ENCODE measurements at places on chromosomes 6 and 20.
A peak's percentile ranks its signal among the peaks of the same experiment; 100 is the strongest.

DNA sequence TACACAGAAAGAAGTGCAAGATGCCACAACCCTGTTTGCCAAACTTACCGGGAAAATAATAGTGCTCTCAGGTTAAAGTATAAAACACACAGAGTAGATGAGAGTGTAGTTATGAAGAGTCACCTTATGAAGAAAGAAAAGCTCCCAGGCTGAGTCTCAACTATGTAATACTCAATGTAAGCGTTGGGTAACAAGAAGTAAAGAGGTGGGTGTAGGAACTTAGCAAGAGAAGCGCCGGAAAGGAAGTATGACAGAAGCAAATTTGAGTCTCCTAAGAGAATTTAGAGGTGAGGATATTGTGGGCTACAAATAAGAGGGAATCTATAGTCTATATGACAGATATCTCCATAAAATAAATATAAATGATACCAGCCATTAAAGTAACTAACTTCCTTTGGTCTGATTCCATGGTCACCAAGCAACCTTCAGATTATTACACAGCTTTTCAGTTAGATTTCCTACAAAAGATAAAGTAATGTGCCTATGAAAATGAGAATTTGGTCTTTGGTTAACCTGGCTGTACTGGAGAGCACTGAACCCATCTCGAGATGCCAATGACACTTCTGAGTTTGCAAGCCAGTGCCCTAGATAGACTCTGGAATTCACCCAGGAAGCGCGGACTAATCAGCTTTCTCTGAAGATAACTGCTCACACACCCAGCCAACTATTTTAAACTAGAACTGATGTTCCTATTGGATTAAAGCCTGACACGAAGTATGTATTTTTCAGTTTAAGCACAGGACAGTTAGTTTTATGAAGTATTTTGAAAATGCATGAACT lies 1.8 kb downstream of the TUBE1 start:
- no peak for DNase-seq

DNA sequence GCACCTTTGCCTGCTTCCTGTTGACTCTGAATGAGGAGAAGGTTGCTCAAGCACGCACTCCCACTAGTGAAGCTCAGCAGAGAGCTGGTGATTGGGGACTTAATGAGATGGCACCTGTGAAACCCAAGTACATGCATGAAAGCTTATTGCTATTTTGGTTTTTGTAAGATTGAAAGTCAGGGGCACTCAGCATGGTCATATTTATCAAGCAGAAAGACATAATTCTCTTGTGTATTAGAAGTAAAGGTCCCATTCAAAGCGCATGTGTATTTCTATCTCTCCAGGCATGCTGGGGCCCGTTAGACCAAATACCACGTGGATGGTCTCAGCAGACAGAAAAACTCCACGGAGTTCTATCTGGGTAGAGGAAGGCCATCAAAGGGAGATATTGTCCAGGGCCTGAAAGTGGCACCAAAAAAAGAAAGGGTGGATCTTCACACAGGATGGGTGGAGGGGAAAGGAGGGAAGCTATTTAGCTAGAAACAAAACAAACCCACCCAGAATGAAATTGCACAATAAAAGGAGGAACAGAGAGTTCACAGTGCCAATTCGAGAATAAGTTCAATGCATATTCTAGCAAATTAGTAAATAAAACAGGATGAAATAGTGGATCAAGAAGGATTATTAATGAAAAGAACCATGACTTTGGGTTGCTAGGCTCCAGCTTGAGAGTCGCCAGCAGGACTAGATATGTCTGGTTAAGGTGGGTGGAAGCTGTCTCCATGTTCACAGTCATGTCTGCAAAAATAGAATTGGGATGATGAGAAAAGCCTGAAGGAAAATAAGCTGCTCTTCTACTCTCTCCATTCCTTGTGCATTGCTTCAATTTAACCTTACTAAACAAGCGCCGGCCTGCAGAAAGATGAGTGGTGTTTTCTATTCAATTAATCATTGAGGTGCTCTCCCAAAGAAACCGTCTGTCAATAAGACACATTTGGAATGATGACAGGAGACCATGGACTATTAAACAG lies 224.9 kb upstream of the DTNBP1 start:
- DNase-seq = no peak

- DNase-seq = no peak
These were observed 49.0 kb upstream of the TENT5A start for GRCh38 chr6:81801489-81801888.

DNA sequence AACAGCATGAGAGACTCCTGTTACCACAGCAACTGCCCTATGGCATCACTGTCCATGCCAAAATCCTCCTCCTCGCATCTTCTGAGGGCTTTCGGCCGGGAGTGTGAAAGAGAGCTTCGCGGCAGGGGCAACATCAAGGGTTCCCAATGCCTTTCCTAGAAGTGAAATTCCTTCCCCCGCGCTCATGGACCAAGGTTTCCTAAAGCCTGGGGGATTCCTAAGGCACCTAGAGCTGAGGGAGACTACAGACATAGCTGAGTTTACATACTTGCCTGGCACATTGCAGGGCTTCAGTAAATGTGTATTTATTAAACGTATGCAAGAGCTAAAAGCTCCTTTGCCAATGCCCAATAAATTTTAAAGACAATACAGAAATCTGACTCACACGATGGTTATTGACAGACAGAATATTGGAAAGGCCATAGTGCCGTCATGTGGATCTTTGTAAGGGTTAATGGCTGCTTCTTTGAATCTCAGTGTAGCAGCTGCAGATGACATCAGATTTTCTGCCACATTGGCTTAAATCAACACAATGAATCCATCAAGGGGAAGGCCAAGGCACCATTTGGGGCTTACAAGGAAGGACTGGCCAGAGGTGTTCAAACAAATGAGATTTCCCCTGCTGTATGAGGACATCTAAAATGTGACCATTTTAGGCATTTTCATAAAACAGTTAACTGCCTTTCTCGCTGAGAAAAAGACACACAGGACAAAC lies 281.2 kb upstream of the JARID2 start:
- DNase-seq = peak; percentile 49

DNA sequence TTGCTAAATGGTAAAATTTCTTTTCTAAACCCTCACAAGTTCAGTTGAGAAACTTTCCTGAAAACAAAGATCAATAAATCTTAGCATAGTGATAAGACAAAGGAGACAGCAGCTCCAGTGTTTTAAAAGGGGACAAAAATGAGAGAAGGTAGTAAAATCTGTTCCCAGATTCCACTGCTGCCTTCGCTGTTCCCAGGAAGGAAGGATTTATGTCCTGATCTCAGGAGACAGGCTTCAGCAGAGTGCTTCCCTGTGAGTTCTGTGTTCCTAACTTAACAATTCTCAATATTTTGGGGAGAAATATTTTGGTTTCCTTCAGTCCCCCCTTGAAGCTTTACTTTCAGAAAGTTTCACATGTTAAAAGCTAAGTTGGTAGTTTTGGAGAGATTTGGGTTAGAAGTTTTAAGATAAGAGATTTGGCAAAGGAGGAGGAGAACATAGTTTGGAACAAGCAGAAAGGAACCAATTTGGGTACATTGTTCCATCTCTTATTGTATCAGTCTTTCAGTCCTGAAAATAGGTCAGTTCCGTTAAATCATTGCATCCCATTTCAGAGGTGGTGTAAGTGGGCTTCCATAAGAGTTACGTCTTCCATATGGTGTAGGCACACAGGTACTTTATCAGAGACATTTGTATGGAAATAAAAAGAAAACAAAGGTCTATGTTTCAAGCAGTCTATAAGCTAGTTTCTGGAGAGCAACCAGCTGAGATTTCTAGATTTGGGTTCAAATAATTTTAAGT lies 20.8 kb downstream of the IRF4 start:
- no peak for DNase-seq

GRCh38 chr6:159134701-159135364 lies 34.4 kb upstream of the FNDC1 start:
- no peak for DNase-seq

DNA sequence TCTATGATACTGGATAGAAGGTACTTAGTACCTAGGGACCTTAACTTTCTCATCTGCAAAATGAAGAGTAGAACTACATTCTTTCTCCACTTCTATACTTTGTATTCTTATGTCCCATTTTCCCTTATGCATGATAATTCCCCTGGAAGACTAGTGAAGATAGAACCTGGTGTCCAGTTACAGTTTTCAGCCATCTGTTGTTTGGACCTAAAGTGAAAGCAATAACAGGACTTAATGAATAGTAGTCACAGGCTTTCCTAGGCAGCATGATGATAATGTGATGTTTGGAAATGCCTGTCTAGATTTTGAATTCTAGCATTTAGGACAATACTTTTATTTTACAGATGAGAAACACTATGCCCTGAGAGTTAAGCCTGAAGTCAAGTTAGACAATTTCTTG lies 153.8 kb downstream of the RIMS1 start:
- DNase-seq = no peak

GRCh38 chr6:36962874-36963273 lies 8.3 kb downstream of the PI16 start:
- DNase-seq = peak; percentile 41

DNA sequence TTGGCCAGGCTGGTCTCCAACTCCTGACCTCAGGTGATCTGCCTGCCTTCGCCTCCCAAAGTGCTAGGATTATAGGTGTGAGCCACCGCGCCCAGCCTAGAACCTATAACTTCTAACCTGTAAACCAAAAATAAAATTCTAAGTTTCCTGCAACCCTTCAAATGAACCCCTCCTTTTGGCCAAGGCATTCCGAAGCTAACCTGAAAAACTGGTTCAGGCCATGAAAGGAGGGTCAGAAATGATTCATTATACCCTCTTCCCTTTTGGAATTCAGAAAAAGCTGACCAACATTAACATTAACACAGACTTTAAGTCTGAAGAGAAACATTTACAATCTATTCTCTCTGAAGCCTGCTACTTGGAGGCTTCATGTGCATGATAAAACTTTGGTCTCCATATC lies 165.1 kb downstream of the TINAG start:
- no peak for DNase-seq

DNA sequence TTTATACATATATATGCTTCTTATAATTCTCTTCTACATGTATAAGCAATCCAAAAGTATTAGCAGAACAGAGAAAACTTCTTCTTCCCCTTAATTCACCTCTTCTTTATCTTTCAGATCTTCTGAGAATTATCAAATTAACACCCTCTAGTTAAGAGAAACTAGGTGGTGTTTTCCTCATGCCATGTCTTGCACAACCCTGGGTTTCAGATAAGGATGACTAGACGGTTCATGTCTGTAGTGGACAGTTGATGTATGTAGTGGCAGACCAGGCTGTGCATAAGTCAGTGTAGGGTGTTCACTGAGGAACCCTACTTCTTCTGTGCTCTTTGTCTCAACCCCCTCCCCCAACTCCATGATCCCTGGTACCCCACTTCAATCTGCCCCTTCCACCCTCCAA lies 187.3 kb downstream of the SAMD5 start:
- DNase-seq = no peak

DNA sequence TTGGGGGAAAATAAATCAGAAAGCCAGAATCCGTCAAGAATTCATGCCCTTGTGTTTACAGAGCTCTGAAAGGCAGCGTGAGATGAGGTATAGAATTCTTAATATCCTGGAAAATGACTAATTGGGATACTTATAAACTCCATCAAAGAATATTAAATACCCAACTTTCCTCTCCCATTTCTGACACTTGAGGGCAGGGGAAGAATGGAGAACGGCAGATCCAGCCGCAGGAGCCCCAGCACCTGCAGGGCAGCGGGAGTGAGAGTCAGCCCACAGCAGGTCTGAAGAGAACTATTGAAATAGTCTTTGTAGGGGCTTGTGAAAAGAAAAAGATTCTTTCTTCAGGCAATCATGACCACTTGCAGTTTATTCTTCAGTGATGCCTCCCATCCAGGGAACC lies 107.2 kb downstream of the AGPAT4 start:
- DNase-seq = peak; percentile 1

DNA sequence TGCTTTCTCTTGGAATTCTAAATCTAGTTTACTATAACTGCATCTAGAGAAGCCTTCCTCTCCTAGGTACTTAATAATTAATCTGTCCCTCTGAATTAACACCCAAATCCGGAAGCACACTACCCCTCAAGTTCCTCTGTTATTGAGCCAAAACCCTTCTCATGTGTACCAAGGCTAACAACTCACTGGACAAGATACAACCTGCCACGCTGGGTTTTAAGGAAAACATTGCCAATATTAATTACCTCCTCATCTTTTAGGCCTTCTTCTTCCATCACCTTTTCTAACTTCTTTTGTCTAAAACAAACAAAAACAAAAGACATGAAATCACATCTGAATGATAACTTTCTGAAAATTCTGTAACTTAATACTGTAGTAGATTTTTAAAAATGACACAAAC lies 21.9 kb downstream of the STK38 start:
- no peak for DNase-seq

GRCh38 chr6:74956559-74957428 lies 249.1 kb downstream of the COL12A1 start:
- no peak for DNase-seq

DNA sequence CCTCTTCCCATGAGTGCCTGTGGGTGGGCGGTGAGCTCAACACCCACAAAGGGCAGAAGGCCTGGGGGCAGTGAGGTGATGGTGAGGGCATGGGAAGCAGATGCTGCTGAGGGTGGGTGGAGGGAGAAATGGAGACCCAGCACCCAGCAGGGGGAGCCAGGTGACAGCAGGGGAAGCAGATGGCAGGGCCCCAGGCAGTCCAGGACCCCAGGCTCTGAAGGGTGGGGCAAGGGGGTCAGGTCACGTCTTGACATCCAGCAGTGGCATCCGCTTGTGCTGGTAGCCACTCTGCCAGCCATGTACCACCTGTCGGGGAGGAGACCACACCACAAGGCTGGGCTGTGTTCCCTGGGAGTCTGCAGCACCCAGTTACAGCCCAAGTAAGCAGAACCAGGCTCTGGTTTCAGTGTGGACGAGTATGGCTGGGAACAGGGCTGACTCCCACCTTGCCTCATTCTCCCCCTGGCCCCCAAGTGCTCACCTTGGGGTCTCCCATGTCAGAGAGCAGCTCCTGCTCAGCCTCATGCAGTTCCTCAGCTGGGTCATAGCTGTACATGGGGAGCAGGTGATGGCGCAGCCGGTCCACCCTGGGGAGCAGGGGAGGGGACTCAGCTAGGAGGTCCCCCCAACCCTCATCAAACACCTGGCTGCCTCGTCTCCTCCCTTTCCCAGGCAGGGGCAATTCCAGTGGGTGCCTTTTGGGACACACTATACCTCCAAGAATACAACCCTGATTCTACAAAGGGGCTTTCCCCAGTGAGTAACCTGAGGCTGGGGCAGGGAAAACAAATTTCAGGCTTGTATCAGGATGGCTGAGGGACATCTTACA lies 2.0 kb downstream of the SMIM29 start:
- no peak for DNase-seq

- DNase-seq = no peak
These were observed 463.9 kb upstream of the JARID2 start for GRCh38 chr6:14781772-14782525.

GRCh38 chr6:119566546-119567260 lies 217.1 kb upstream of the MAN1A1 start:
- DNase-seq = no peak

- DNase-seq = no peak
These were observed 7.7 kb upstream of the HTR1B start for GRCh38 chr6:77470983-77471382.

All from kidney (tissue), 22 donors.